ENCODE measurements at places on chromosomes 5 and 9. TPM values are rescaled to one million over a fixed set of nuclear protein-coding genes. Genes with fewer than 3 reads are reported as not detected.

The OR1J2 gene
- 0.21 TPM for polyA plus RNA-seq

The ADGRD2 gene
- not detected for polyA plus RNA-seq

The C9orf152 gene
- 0.10 TPM for polyA plus RNA-seq

The SPINK4 gene
- not detected for polyA plus RNA-seq

DNA sequence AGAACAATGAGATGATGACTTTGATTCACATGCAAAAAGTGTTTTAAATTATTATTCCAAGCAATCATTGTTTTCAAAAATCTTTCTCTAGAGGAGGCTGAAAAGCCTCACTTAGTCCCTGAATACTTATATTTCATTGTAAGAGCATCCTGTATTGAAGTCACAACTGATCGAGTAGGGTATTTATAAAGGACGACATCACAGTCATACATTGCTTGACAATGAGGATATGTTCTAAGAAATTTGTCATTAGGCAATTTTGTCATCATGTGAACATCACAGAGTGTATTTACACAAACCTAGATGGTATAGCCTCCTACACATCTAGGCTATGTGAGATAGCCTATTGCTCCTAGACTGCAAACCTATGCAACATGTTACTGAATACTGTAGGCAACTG, 510.4 kb upstream of the RGMB start:
- no peak for DNase-seq

- no peak for DNase-seq
These were observed 546.8 kb upstream of the ZNF608 start for GRCh38 chr5:125293223-125293622.

GRCh38 chr5:96509316-96509715, 76.3 kb upstream of the PCSK1 start:
- DNase-seq = peak; percentile 83

- DNase-seq = no peak
These were observed 30.0 kb downstream of the XPA start for GRCh38 chr9:97666907-97667686.

DNA sequence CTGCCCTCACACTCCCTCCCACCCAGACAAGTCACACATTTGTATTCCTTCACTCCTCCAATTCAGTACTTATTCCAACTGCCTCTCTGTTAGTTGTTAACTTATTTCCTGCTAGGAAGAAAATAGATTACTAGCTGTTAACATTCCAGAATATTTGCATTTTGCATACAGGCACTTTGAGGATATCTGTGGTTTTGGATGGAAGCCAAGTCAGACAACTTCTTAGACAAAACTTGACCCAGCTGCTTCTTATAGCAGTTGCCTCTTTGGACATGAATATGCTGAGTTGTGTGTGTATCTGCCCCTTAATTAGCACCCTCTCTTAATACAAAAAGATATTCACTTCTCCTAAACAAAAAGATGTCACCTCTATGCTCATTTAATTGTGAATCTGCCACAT, 1280.6 kb upstream of the ACO1 start:
- no peak for DNase-seq

DNA sequence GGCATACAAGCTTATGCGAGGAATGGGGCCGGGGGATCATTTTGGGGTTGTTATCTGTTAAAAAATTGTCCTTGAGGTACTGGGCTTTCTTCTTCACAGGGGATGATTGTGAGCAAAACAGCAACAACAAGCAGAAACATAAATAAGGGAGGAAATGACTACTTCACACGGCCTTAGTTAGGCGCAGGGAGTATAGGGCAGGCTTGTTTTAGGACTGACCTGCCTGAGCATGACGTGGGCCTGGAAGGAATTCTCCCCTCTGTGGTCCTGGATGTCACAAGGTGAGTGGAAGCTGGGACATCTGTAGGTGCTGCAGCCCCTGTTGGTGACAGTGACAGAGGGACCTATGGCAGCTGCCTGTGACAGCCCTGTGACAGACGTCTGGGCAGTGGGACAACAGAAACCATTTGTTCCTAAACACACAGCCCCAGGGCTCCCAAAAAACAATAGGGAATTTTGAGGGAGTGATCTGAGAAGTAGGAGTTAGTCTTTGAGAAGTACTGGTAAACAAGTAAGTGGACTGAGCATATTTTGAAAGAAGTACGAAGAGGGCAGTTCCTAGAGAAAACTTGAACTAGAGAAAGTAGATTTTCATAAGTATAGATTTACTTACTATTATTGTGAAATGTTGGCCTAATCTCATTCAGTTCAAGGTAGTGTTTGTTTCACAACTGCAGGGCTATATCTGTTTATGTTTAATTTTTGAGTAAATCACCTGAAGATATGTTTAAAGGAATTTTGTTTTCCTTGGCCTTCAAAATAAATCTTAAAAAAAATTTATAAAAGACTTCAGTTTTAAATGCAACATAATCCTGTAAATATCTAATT, 113.1 kb downstream of the KDM4C start:
- no peak for DNase-seq

DNA sequence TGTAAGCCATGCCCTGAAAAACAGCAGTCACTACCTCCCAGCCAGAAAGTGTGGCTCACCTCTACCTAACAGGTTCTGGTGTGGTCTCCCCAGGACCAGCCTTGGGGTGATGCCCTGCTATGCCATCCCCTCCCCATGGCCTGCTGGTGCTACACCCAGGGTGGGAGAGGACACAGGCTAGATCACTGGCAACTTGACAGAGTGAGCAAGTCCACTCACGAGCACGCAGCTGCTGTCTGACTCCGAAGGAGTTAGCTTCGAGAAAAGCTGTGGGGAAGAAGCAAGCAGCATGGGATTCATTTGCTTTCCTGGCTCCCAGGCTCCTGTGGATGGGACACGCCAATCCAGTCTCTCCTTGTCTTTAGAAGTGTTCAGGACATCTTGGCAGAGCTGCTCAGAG, 102.2 kb downstream of the COL5A1 start:
- no peak for DNase-seq

All from A549 (cell line).